Fibroblast of lung (primary cell): ENCODE measurements at places on chromosomes 1 and 21.

GRCh38 chr1:204650911-204651570, 34.5 kb downstream of the LRRN2 start:
- DNase-seq = peak; percentile 4

GRCh38 chr1:235138821-235139220, 10.2 kb upstream of the TOMM20 start:
- no peak for DNase-seq

DNA sequence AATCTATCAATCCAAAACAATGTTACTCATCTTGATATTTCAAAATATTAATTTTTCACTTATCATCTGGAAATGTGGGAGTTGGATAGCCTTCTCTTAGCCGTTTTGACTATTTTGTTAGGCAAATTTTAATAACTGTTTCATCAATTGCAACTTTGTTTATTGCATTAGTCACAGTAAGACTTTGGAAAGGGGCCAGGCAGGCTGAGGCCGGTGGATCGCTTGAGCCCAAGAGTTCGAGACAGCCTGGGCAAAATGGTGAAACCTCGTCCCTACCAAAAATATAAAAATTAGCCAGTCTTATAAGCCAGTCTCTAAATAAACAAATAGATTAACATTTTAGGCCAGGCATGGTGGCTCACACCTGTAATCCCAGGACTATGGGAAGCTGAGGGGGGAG, 113.0 kb upstream of the NR5A2 start:
- no peak for DNase-seq

DNA sequence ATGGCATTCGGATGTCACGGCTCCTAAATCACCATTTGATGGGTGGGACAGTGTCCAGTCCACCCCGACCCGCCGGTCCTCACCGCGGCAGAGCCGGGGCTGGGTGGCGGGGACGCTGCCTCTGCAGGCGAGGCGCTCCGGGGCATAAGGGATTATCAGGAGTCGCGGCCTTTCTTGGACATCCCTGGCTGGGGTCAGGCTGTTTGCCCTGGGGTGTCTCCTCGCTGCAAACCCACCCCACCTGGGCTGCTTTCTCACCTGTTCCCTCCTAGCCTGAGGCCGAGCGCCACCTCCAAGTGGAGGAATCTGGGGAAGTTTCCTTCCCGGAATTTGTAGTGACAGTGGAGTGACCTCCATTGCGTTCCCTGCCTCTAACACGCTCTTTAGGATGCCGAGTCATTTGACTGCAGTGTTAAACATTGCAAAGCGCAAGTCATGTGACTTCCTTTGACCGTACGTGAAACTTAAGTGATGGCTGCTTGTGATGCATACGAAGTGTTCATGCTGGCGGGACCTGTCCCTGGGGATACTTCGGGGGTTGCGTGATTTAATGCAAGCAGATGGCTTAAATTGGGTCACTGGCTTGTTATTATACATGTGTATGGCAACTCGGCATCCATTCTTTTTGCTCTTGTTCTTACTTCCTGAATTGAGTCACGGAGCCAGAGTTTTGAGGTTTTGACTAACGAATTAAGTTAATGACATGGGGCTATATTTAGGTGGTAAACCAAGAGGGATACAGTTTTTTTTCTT, 536 bp downstream of the LGALS8 start:
- DNase-seq = peak; percentile 91

- DNase-seq = peak; percentile 49
Measured at GRCh38 chr1:159918352-159919200, 6.7 kb downstream of the TAGLN2 start.

DNA sequence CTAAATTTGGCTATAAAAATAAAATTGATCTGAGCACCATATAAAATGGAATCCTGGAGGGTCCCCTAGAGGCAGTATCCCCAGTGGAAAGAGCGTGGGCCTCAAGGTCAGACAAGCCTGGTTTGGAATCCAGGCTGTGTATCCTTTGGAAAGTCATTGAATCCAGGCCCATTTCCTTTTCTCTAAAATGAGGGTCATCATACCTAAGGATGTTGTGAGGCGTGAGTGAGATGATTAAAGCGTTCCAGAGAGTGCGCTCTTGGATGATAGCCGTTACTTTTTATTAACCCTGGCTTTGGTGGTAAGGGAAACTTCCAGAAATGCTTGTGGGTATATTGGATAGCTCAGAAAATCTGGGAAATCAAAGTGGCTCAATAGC, 683 bp upstream of the ZNF436 start:
- DNase-seq = peak; percentile 63

DNA sequence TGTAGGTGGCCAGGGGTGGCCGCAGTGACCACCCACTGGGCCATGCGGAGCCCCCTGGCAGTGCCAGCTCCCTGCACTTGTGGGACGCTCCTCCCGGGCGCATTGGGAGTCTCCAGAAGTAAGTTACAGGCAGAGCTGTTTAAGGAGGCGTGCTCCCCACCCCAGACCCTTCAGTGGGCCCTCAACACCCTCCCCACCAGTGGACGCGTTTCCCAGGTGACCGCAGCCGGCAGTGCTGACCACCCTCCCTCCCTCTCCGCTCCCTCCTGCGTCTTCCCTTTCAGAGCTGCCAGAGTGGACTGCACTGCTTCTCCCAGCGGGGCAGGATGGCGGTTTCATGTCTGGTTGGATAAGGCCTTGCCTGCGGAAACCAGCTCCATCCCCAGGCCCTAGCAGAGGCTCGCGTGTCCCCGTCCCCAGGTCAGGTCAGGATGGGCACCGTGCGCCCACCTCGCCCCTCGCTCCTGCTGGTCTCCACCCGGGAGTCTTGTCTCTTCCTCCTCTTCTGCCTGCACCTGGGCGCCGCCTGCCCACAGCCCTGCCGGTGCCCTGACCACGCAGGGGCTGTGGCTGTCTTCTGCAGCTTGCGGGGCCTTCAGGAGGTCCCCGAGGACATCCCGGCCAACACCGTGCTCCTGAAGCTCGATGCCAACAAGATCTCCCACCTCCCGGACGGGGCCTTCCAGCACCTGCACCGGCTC, 1.1 kb downstream of the LRRC3 start:
- no peak for DNase-seq

GRCh38 chr1:220592714-220593113, 64.8 kb downstream of the MARK1 start:
- DNase-seq = no peak
